Esophagus muscularis mucosa (tissue), 4 donors: ENCODE measurements at places on chromosomes 7 and 10. TPM values are rescaled to one million over a fixed set of nuclear protein-coding genes. Genes with fewer than 3 reads are reported as not detected.

The PROSER2 gene
- total RNA-seq, result 4.6 TPM

The FAS gene
- 17.6 TPM for total RNA-seq

The CYP2C19 gene
- total RNA-seq, result not detected

The TAF5 gene
- total RNA-seq, result 2.3 TPM

The PTPRN2 gene
- 3.0 TPM for total RNA-seq

DNA sequence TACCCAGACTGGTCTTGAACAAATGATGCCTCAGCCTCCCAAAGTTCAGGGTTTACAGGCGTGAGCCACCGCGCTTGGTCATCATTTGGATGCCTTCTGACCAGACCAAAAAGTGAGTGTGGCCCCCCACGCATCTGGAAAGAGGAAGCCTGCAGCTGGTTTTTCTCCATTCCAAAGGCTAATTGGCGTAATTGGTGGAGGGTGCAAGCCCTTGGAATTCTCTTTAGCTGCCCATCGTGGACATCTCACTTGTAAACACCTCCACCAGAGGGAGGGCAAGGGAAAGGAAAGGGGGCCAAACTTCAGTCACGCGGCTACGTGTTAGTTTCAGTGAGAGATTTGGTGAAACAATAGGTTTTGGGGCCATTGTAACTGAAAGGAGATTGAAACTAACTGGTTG is 4.1 kb upstream of the ARHGAP21 start:
- DNase-seq, result no peak
- no peak overlapping the region for H3K27ac ChIP-seq
- no peaks in the 10 kb centered on the region for H3K36me3 ChIP-seq
- no peak overlapping the region for H3K4me3 ChIP-seq
- H3K4me1 ChIP-seq, result peaks cover 6% of the 10 kb centered on the region

GRCh38 chr7:3710122-3710521 is 409.1 kb downstream of the SDK1 start:
- no peaks in the 10 kb centered on the region for H3K4me1 ChIP-seq
- H3K27me3 ChIP-seq, result no peaks in the 10 kb centered on the region
- H3K4me3 ChIP-seq, result no peak overlapping the region
- no peak for DNase-seq

GRCh38 chr10:89201345-89202032 is 5.6 kb downstream of the CH25H start:
- H3K27me3 ChIP-seq, result peaks cover 8% of the 10 kb centered on the region
- no peak overlapping the region for H3K4me3 ChIP-seq
- peak; percentile 79 for DNase-seq
- H3K27ac ChIP-seq, result no peak overlapping the region
- H3K4me1 ChIP-seq, result peaks cover under 1% of the 10 kb centered on the region

GRCh38 chr10:5981529-5981928 is 4.2 kb upstream of the IL15RA start:
- DNase-seq, result peak; percentile 70
- H3K4me3 ChIP-seq, result no peak overlapping the region
- H3K27ac ChIP-seq, result no peak overlapping the region
- peaks cover 28% of the 10 kb centered on the region for H3K4me1 ChIP-seq
- H3K27me3 ChIP-seq, result no peaks in the 10 kb centered on the region

DNA sequence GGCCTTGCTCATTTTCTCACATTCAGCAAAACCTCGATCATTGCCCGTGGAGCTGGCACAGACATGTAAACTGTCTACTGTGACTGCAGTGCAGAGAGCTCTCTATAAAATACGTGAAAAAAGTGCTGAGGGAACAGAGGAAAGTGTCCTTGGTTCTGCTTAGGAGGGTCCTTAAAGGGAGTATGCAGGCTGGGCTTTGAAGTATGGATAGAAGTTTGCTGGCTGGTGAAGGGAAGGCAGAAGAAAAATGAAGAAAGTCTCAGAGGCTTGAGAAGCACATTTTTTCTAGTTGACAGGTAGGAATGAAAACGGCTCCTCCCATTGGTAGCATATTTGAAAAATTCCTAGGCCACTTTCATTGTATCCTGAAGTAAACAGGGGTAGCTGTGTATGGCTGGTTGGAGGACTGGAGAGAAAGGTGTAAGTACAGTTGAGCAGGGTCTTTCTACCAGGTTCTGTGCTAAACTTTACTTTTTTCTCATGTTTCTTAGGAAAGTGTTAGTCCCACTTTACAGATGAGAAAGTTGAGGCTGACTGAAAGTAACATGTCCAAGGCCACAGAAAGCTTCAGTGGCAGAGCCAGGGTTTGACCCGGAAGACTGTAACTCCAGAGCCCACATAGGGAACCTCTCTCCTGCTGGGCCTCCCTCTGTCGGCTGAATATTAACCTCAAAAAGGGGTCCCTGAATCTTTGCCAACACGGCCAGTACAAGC is 63.0 kb upstream of the PPIF start:
- peaks cover 52% of the 10 kb centered on the region for H3K4me1 ChIP-seq
- DNase-seq, result no peak
- no peak overlapping the region for H3K27ac ChIP-seq
- H3K36me3 ChIP-seq, result peaks cover 62% of the 10 kb centered on the region
- H3K27me3 ChIP-seq, result no peaks in the 10 kb centered on the region
- no peak overlapping the region for H3K4me3 ChIP-seq
